ENCODE measurements at places on chromosomes 4 and X. TPM values are rescaled to one million over a fixed set of nuclear protein-coding genes. Genes with fewer than 3 reads are reported as not detected.
A peak's percentile ranks its signal among the peaks of the same experiment; 100 is the strongest.

The AMBN gene
- total RNA-seq, result not detected

The NRK gene
- total RNA-seq, result not detected

The ARHGAP10 gene
- total RNA-seq, result 5.1 TPM

The UCP1 gene
- not detected for total RNA-seq

The IL2RG gene
- total RNA-seq, result not detected

The MXRA5 gene
- not detected for total RNA-seq

The PDLIM3 gene
- 7.8 TPM for total RNA-seq

The ARMCX2 gene
- total RNA-seq, result 0.84 TPM

The TMPRSS11B gene
- not detected for total RNA-seq

The SORCS2 gene
- not detected for total RNA-seq

The HDX gene
- total RNA-seq, result 8.7 TPM

The PABPC1L2B gene
- not detected for total RNA-seq

The WDR45 gene
- 104 TPM for total RNA-seq

The DMD gene
- total RNA-seq, result 3.9 TPM

The AMTN gene
- total RNA-seq, result not detected

DNA sequence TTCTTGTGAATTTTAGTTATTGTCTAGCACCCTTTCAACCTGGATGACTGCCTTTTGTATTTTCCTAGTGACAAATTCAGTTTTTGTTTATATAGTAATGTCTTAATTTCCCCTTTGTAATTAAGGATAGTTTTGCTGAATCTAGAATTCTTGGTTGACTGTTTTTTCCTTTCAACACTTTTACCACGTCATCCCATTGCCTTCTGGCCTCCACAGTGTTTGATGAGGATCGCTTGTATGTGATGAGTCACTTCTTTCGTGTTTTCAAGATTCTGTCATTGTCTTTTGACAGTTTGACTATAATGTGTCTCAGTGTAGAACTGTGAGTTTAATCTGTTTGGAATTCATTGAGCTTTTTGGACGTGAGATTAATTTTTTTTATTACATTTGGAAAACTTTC, 30.1 kb downstream of the KDM6A start:
- DNase-seq, result peak; percentile 29

GRCh38 chr4:142824368-142824767, 21.7 kb downstream of the INPP4B start:
- no peak for DNase-seq

DNA sequence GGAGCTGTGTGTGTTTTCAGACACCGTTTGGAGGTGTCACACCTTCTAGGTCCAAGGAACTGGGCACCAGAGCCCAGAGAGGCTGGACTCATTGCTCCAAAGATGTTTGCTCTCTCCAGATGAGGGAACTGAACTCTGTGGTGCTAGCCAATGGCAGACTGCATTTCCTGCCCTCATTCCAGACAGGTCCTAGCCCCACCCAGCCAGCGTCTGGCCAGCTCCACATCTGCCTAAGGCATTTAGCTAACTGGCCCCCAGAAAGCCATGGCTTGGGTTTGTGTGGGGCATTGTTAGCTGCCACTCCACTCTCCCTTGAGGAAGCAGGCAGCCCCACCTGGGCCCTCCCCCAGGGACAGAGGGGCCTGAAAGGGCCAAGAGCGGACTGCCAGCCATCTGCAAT, 11.4 kb downstream of the FGD1 start:
- DNase-seq, result no peak

DNA sequence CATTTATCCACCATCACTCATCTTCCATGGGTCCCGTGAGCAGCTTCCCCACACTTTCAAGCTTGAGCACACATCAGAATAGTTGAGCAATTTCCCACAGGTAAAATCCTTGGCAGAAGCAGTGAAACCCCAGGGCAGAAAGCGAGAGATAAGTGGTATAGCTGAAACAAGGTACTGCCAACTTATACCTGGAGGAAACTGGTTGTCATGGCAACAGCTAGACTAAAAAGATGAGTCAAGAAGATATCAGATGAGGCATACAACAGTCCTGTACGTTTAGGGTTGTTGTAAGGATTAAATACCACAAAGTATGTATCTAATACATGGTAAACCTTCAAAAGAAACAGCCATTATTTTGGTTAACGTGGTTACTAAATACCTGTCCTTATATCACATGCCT, 66.9 kb upstream of the PHOX2B start:
- DNase-seq, result no peak

- DNase-seq, result no peak
Observed at GRCh38 chr4:72418458-72418857, 150.6 kb downstream of the ADAMTS3 start.

GRCh38 chr4:14835288-14835687, 167.0 kb upstream of the CPEB2 start:
- DNase-seq, result no peak

DNA sequence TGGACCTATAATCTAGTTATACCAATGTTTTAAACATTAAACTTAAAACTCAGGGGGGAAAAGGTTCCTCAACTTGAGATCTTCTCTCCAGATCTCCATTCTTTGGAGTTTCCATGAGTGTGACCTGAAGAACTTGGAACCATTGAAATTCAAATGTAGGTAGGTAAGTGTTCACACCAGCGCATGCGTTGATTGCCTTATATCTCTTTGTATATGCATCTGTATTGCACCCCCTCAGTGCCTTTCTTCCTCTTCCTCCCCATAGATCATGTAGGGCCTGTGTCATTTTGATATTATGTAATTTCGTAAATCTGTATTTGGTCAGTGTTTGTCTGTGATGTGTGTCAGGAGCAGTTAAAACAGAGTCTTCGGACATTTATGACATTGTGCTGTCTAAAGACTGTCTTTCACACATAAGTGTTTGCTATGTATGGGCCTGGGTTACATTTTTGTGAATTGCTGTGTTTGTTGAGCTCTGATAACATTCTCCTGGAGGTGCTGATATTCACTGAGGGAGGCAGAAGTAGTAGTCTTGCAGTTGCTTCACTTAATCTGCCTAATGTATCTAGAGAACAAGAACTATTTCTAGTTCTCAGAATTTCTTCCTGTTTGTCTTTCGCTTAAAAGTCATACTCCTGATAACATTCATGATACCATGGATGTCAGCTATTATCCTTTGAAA, 126.3 kb downstream of the RAP1GDS1 start:
- DNase-seq, result no peak

DNA sequence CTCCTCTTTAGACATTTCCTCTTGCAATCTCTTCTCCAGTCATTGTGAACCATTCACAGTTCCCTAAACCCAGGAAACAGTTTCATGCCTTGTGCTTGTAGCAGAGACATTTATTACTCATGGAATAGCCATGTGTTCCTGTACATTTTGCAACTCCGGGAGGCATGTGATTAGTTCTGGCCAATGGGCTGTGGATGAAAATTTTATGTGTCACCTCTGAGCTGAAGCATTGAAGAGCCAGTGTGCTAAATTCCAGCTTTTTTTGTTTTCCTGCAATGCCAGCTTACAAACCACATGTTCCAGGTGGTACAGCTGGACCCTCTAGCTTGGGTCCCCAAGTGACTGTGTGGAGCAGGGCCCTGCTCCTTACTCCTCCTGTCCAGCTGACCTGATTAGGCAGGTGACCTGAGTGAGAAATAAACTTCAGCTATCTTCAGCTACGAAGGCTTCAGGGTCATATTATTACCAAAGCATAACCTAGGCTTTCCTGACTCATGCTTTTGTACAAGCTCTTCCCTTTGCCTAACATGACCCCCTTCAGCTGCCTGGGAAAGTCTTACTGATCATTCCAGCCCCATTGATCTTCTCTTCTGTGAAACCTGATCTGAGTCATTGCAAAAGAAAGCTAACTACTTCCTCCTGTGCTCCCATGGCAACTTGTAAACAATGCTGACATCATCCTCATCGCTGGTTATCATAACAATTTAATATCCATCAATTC, 200.4 kb downstream of the PTTG2 start:
- peak; percentile 59 for DNase-seq

DNA sequence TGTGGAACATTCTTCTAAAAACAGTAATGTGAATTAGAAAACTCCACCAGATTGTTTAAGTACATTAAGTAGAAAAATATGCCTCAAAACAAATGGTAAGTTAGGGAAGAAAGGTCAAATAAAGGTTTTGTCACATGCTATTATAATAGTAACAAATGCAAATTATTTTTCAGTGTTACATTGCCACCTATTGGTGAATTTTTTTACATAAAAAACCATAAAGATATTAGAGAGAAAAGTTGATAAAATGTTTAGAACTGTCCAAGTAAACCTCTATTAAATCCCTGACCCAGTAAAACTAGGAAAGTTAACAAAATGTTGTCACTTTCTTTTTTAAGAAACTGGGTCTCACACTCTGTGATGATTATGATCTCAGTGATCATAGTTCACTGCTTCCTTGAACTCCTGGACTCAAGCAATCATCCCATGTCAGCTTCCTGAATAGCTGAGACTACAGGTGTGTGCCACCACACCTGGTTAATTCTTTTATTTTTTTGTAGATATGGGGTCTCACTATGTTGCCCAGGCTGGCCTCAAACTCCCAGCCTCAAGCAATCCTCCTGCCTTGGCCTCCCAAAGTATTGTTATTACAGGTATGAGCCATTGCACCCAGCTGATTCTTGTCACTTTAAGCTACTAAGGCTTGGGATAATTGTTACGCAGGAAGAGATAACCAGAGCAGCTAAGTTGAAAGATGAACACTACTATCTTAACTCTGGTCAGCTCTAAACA, 157.6 kb downstream of the ATRX start:
- no peak for DNase-seq

DNA sequence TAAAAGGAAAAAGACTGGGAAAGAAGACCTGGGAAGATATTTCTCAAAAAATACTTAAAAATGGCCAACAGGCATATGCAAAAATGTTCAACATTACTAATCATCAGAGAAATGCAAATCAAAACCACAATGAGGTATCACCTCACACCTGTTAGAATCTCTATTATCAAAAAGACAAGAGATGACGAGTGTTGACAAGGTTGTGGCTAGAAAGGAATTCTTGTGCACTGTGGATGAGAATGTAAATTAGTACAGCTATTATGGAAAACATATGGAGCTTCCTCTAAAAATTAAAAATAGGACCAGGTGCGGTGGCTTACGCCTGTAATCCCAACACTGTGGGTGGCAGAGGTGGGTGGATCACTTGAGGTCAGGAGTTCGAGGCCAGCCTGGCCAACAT, 50.0 kb downstream of the C4orf46 start:
- no peak for DNase-seq

- DNase-seq, result no peak
Observed at GRCh38 chr4:156053174-156053573, 99.5 kb upstream of the CTSO start.

DNA sequence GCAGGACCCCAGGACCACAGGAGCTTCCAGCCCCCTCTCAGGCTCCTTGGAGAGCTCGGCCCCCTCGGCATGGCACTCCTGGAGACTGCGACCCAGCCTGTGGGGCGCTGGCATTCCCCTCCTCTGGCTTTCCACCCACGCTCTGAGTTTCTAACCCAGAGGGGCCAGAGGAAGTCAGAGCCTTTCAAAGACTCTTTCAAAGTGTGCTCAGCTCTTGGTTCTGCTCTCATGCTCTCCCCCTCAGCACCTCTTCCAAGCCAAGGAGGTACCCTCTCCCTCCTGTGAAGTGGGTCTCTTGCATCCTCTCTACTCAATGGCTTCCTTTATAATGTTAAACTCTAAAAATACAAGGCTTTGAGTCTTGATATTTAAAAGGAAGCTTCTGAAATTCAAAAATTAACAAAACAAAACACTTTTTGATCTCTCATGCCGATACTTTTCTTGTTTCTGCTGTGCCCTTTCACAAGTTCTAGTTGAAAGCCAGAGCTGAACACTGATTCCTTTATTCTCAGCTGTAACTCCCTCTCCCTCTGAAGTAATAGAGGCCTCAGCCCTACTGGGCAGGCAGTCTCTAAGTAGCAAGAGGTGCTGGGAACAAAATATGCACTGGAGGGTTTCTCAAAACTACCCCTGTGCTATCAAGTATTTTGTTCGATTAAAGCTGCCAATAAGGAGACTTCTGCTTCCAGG, 82.8 kb downstream of the NAT8L start:
- no peak for DNase-seq

DNA sequence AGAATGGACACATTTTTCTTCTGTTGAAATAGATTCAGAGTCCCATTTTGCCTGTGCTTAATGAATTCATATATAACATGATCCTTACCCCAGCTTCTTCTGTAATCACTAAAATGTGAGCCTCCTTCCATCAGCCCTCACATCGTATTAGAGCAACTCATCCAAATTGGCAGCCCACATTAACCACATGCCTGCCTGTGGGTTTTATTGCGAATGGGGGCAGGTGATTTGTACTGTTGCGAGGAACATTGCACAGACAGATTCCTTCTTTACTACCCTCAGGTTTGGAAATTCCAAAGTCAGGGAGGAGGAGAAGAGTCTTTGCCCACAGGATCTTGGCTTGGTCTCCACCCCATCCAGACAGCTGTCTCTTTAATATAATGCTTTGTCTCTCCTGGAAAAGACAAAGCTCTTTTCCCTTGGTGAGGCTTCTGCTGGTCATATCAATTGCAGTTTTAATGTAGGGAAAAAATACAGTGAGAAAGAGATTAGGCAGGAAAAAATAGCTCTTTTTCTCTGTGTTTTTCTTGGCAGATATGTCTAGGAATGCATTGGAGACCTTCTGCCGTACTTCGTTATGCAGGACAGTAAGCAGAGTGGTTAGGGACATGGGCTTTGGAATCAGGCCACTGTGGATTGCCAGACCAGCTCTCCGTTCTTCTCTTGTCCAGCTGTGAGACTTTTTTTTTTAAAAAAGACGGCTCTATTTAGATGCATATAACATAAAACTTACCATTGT, 371.2 kb downstream of the AFF2 start:
- no peak for DNase-seq

- no peak for DNase-seq
Observed at GRCh38 chr4:109169170-109169569, 133.3 kb downstream of the COL25A1 start.

GRCh38 chr4:140718241-140718952, 37.8 kb downstream of the TBC1D9 start:
- no peak for DNase-seq

DNA sequence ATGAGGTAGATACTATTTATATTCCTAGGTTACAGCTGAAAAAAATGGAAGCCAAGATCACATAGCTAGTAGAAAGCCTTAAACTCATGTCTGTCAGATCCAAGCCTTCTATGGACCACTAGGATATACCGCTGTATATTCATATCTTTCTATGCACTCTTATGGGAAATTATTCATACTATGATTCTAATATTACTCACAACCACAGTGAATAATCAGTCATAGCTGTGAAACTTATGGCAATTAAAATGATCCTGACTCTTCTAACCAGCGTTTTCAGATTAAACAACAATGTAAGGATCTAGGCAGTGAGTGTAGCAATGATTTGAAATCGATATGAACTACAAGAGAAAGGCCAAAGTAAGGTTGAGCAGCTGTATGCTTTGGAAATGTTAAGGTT, 111.0 kb downstream of the RASGEF1B start:
- DNase-seq, result no peak
